NCI-H2171 (cell line): ENCODE measurements at places on chromosomes 16 and 17.

DNA sequence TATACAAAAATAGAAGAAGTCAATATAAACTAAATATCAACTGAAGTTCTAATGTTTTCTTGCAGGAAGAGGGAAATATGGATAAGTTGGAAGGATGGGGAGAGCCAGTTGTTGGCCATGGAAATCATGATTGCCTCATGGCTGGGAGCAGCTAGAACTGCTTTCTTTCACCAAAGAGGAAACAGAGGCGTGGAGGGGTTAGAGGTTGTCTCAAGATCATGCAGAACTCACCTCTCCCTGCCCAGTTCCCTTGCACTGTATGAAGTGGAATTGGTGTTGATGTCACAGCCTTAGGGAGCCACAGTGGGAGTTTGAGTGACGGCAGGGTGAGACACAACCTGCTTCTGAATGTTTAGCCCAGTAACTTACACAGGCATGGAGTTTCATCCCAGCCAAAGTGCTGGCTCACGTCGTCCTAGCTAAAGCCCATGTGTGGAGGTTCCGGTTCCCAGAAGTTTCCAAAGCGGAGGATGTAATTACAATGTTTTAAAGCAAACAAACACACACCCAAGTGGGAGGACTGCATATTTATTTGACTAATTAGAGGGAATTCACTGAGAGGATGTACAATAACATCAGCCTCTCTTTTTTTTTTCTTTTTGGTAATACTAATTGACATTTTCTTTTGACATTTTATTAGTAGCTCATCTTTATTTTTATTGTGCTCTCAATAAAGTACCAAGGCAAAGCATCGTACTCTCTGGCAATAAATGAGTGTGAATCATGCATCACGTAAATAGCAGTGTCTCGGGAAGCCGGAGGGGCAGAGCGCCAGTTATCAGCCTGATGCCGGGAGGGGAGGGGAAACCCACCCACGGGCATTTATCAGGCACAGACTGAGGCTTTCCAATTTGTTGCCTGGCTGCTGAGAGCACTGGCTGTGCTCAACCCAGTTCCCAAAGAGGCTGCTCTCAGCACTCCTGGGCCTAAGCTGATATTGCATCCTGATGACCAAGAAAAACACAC, 118.7 kb upstream of the CDH5 start:
- no peak for DNase-seq

DNA sequence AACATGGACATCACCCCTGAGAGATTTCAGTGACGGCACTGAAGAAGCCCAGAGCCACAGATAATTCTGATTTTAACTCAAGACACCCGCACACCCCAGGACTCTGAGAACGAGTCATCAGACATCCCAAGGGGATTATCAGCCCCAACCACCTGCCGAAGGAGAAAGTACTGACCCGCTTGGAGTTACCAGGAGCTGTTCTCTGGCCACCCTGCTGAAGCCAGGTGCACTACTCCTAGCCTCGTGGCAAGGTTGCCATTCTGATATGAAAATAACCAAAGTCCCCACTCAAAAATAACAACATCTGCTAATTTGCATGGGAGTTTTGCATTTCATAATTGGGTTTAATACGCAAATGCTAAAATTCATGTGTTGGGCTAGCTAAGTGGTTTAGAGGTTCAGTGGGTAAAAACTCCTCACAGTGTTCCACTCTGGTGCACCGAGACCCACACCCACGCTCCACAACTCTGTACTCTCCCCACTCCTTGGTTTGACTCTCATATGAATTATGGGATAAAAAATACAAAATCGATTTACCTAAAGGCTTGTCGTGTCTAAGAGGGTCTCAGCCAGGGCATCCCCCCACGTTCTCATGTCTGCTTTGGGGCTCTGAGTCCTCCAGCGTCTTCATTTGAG, 143.0 kb upstream of the NOL11 start:
- DNase-seq: no peak

- DNase-seq: no peak
Observed at GRCh38 chr16:11015076-11015475, 70.7 kb downstream of the CLEC16A start.

DNA sequence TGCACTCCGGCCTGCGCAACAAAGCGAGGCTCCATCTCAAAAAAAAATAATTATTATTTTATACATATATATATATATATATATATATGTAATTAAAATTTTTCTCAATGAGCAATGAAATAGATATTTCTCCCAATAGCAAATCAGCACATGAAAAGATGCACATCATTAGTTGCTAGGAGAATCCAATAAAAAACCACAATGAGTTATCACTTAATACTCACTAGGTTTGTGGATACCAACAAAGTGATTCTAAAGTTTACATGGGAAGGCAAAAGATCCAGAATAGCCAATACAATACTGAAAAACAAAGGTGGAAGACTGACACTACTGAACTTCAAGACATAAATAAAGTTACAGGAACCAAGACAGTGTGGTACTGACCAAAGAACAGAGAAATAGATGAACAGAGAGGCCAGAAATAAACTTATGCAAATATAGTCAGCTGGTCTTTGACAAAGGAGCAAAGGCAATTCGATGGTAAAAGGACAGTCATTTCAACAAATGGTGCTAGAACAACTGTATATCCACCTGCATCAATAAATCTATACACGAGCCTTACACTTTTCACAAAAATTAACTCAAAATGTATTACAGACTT, 13.6 kb downstream of the SMG6 start:
- no peak for DNase-seq

GRCh38 chr16:24568392-24568791, 29.0 kb downstream of the RBBP6 start:
- peak; percentile 3 for DNase-seq

GRCh38 chr16:85286951-85287814, 174.9 kb upstream of the CIBAR2 start:
- peak; percentile 84 for DNase-seq

- no peak for DNase-seq
Observed at GRCh38 chr17:60523822-60524221, 2.2 kb downstream of the APPBP2 start.

DNA sequence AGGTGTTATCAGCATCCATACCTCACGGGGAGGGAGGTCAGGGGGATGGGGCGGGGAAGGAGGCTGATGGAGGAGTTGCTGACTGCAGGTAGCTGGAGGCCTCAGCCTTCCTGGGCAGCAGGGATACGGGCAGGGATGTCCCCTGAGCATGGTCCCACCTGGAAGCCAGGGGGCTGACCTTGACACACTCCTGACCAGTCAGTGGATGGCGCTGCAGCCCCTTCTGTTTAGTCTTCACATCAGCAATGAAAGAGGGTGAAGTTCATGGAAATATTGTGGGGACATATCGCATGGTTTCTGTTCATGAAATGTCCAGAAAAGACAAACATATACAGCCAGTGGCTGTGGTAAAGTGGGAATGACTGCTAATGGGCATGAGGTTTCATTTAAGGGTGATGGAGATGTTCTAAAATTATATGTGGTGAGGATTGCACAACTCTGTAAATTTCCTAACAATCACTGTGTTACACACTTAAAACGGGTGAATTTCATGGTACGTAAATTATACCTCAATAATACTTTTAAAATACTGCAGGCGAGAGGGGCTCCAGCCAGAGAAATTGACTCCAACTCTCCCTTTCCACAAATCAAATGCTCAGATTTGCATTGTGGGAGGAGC, 489.6 kb downstream of the CDH13 start:
- DNase-seq: no peak

- DNase-seq: no peak
Observed at GRCh38 chr16:69190046-69190588, 3.2 kb downstream of the SNTB2 start.

DNA sequence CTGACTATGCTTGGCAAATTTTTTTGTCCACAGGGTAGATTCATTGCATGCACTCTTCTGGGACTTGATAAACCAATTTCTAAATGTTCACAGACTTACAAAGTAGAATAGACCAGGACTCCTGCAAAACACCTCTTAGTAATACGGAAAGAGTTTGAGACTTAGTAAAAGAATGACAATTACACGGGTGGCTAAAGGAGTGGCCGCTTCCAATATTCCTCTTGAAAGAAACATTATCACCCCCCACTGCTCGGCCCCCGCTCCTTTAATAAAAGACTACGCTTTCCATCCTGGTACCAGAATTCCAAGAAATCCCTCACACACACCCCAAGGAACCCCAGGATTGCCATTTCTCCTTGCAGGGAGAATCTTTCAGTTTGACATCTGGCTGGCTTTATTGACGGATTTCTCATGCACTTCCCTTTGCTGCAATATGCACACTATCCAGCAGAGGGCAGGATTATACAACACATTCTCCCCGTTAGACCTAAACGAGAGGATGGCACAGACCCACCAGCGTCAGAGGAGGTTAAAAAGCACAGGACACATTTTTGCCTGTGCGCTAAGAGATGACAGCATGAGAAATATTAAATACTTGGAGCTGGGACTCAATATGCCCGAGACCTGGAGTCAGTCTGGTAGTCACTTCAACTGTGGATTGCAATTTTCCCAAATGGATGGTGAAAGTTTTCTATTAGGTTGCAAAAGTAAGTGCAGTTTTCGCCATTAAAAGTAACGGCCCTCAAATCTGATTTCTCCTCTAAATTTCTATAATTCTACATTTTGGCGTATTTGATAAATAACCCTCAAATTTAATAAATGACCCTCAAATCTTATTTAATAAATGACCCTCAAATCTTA, 46.6 kb upstream of the NUDT7 start:
- peak; percentile 47 for DNase-seq

- no peak for DNase-seq
Observed at GRCh38 chr16:51849715-51850114, 697.2 kb downstream of the TOX3 start.

DNA sequence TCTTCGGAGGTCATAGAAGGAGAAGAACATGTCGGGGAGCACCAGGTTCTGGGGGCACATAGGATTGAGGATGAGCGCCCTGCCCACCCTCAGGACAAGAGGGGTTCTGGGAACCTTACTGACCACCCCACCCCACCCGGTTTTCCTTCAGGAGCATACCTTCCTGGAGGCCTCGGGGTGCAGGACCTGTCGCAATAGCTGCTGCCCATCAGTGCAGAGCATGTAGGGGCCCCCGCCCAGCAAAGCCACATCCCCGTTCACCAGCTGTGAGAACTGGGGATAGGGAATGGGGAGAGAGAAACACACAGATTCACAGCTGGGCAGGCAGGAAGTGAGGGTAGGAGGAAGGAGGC, 2.1 kb downstream of the ESRP2 start:
- no peak for DNase-seq

- DNase-seq: no peak
Observed at GRCh38 chr17:19485800-19486340, 47.8 kb upstream of the SLC47A1 start.

GRCh38 chr16:50533317-50533716, 14.9 kb upstream of the NKD1 start:
- no peak for DNase-seq

DNA sequence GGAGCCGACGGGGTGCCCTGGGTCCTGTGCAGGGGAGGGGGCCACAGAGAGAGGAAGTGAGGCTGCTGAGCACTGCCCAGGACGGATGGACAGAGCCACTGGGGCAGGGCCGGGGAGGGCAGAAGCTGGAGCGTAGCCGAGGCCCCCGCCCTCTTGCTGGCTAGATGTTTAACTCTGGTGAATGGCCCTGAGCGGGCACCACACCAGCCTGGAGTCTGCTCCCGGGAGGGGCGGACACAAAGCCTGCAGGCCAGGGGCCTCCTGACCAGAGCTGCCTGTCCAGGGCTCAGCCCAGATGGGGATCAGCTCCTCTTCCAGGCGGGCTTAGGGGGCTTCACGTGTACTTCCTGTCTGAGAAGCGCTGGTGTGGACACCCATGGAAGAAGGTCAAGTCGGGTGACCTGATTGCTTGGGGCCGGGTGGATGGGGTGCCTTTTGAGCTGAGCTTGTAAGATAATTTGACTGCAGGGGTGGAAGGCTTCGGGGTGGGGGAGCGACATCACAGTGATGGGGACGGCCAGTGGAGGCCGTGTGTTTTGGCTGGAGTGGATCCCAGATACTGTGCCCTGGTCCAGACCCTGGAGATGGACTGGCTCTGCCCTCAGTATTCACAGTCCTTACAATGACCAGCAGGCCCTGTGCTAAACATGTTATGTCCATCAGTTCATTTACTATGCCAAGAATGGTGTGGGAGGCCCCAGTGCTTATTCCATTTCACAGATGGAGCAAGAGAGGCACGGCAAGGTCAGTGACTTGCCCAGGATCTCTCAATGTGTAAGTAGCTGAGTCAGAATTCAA, 33.7 kb upstream of the CIBAR2 start:
- no peak for DNase-seq

- DNase-seq: peak; percentile 9
Observed at GRCh38 chr17:40355123-40355803, 9.3 kb downstream of the GJD3 start.

DNA sequence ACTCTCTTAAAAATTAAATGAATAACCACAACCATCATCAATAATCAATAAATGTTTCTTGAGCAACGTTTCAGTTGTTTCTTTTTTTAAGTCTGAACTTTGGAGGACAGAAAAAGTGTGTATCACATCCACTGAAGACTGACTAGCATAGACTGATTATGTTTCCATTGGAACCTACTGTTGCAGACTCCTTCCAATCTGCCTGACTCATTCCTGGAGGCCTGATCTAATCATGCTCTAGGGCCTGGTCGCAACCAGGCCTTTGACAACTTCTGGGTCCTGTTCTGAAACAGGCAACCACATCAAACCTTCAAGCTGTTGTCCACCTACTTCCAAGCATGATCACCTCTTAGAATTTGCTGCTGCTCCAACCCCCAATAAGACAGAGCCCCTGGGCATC, 109.2 kb upstream of the NUDT7 start:
- DNase-seq: no peak

DNA sequence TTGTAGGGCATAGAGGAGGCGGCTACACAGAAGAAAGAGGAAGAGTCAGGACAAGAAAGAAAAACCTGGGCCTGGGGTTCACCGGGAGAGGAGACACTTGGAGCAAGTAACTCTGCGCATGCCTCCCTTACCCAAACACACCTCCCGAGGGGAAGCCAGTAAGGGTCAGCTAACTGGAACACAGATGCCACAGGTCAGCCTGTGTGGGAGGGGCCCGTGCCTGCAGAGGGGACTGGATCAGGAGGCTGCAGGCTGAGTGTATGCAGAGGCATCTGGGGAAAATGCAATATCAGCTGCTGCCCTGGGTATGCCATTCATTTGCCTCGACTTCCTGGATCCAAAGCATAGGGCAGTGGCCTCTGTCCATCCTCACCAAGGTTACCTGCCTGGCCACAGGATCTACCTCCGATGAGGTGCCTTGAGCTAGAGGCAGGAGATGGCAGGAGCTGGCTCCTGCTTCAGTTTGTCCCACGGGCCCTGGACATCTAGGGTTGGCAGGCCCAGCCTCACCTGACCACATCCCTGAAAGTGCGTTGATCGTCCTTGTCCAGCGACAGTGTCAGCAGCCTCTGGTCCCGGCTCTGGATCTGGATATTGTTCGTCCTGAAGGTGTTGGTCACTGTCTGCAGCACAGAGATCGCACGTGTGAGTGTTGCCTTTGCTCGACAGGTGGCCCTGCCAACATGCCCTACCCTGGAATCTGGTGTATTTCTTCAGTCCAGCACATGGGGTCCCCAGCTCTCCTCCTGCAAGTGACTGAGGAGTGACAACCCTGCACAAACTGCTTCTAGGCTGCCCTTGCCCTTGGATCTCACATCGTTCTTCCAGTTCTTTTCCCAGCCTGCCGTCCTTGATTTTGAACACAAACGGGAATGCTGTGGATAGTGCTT, 4.6 kb upstream of the MFSD6L start:
- DNase-seq: no peak
